ENCODE measurements at places on chromosomes 13 and 19.

DNA sequence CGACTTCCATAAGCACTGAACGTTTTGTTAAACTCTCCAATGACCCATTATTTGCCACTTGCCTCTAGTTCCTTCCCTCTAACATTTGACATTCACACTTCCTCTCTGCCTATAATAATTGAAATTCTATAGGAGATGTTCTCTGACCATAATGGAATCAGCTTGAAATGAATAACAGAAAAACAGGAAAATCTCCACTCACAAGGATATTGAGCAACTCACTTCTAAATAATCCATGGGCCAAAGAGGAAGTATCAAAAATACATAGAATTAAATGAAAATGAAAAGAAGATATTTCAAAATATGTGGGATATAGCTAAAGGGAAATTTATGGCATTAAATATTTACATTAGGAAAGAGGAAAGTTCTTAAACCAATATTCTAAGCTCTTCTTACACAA lies 3.4 kb upstream of the FCGBP start:
- DNase-seq, result no peak

DNA sequence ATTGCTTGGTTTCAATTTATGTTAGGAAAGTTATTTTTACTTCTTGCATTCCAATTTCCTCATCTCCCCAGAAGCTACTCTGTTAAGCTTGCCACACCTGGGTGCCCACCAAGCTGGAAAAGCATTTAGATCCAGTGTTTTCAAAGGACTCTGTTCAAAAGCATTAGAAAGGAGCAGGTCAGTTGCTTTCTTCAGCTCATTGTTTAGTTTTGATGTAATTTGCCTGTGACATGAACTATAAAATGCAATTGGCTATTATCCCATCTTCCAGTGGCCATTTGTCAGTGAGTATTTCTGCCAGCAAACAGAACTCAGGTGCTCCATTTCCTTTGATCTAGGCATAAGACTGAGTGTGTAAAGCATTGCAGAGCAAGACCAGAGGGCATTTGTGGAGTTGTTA lies 46.7 kb upstream of the RNF113B start:
- no peak for DNase-seq

DNA sequence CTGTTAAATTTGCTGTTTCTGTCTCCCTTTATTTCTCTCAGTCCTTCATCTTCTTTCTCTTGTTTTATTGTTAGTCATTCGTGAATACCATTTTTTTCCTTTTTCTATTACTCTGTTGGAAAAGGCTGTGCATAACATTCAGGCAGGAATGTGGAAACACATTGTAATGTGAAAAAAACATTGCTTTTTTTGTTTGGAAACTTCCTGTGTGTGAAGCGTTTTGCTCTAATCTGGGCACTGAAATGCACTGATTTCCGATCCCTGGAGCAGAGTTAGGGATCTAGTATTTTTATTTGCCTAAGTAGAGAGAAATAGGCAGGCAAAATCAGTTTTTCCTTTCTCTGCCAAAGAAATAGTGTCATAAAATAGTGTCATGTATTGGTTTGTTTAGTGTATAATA lies 155.5 kb downstream of the PCCA start:
- no peak for DNase-seq

DNA sequence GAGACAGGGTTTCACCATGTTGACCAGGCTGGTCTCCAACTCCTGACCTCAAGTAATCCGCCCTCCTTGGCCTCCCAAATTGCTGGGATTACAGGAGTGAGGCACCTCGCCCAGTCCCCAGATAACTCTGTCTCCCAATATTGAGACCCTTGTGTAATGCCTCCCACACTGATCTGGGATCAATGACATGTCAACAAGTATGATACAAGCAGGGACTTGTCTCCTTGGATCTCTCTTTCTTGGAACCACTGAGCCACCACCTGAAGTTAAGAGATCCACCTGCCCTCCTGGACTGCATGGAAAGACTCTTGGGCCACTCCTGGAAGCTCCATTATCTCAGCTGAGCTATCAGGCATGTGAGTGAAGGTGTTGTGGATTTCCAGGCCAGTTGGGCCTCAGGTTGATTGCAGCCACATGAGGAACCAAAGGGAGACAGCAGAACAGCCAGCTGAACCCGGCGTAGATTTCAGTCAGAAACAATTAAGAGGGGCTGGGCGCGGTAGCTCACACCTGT lies 15.1 kb downstream of the NFKBID start:
- DNase-seq, result no peak

GRCh38 chr19:41297628-41298347 lies 12.2 kb upstream of the CCDC97 start:
- DNase-seq, result no peak

DNA sequence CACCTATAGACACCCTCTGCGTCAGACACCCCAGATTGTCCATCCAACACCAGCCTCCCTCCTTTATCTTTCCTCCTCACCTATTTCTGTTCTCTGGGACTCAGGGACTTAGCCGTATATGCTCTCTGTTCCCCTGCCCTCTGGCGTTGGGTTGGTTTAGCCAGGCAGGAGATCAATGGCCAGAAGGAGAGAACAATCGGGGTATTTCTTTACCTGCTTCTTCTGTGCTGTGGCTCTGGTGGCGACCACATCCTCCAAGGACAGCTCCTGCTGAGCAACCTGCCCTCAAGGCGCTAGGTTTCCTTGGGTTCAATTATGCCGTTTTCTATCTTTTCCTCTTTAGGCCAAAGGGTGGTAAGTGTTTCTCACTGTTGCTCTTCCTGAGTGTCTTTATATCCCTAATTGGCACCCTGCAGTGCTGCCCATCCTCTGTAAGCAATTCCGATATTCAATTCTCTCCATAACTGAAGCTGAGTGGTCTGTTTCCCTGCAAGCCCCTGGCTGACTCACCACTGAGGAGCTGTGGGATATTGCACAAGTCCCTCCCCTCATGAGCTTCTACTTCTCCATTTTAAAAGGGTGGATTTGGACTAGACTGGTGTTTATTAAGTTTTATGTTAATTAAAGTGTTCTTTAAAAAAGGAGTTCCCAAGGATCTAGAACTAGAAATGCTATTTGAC lies 63.7 kb upstream of the TMTC4 start:
- no peak for DNase-seq

GRCh38 chr13:28473044-28473443 lies 21.9 kb downstream of the FLT1 start:
- DNase-seq, result no peak

- DNase-seq, result no peak
Measured at GRCh38 chr13:92218615-92219014, 820.2 kb downstream of the GPC5 start.
